GM19239 (cell line): ENCODE measurements at places on chromosomes 11 and 22.

DNA sequence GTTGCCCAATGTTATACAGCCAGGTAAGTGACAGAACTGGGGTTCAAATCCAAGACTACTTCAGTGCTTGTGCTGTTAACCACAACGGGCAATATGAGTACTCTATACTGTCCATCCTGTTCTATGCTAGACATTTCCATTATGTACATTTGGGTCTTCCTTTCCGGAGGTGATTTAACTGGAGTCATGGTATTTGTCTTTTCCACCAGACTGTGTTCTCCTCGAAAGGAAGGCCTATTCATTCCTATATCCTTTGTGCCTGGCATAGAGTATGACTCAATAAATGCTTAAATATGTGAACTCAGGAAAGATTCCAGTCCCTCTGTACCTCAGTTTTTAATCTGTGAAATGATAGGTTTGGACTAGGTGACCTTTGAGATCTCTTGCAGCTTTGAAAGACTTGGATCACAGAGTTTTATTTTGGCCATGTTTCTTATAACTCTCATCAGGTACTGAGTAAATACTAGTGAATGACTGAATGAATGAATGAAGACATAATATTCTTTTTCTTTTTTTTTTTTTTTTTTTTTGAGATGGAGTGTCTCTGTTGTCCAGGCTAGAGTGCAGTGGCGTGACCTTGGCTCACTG lies 6.6 kb downstream of the RNF121 start:
- DNase-seq = no peak

DNA sequence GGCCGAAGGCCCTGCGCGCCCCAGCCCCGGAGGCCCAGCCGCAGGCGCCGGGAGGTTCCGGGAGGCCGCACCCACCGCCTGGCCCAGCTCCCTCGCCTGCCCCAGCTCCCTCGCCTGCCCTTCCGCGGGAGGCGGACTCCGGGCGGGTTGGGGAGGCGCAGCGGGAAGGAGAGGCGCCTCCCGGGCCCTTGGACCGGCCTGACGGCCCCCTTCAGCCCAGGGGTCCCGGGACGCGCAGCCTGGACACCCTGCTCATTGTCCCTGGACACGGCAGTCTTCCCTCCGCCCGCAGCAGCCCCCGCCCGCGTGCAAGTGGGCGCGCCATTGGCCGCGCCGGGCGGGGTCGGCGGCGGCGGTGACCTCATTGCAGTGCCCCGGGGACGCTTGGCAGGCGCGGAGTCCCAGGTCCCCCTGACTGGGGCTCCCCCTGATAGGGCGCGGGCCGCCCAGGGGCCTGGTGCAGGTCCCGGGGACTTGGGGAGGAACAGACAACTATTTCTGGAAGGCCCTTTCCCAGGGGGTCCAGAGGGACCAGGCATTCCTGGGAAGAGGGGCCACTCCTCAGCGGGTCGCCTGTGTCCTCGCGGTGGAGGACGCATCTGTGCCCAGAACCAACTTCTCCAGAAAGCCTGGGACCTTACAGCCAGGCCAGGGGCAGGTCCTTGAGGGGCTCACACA lies 501 bp downstream of the CD151 start:
- DNase-seq = no peak

DNA sequence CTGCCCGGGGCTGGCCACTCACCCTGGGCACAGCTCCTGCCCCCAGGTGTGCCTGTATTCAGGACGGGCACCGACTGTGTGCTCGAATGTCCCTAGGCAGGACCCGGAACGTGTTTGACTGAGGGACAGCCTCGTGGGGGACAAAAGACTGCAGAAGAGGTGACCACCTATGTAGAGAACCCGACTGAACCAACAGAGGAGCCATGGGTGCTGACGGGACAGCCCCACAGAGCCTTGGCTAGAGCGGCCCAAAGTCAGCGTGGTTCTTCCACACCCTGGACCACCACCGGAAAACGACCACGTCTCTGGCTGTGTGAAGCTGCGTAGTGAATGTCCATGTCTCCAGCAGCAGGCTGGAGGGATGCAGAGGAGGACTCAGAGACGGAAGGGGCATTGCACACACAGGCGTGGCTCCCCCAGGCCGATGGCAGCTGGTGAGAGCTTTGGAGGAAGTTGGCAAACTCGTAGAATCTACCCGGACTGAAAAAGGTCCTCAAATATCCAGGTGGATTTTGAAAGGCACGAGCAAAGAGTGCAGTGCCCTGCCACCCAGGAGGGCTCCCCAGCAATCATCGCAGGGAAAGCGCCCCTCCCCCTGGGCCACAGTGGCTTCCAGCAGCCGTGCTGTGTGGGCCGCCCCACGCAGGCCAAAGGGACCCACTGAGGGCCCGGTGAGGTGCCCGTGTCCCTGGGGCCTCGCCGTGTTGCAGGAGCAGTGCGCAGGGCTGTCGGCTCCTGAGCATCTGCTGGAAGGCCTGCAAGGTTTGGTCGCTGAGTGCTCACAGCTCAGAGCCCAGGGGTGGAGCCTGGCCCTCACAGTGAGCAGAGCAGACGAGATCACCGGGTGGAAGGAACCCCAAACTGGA lies 17.5 kb upstream of the MUC5B start:
- no peak for DNase-seq

- no peak for DNase-seq
These were observed 39.9 kb downstream of the CADM1 start for GRCh38 chr11:115464269-115464668.

DNA sequence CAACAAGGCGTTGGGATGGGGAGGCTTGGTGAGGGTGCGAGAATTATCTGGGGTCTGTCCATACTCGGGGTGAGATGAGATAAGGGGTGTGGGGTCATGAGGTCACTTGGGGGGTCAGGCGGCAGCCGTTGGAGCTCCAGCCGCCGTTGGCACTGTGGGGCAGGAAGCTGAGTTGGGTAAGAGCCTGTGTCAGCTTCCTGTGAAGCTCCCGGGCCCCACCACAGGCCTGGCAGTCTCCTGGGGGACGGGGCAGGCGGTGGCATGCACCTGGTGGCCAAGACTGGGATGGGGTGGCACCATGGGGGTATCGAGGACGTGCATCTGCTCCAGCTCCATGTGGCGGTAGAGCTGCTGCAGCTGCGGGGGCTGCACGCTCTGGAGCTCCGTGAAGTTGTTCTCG lies 7.1 kb upstream of the MYBPC3 start:
- DNase-seq = no peak
